ENCODE measurements at places on chromosomes 1 and 21. TPM values are rescaled to one million over a fixed set of nuclear protein-coding genes. Genes with fewer than 3 reads are reported as not detected.

KLHDC9 gene
- 5.7 TPM for total RNA-seq

GRCh38 chr1:68409426-68409825, 40.3 kb downstream of the RPE65 start:
- no peak for DNase-seq

DNA sequence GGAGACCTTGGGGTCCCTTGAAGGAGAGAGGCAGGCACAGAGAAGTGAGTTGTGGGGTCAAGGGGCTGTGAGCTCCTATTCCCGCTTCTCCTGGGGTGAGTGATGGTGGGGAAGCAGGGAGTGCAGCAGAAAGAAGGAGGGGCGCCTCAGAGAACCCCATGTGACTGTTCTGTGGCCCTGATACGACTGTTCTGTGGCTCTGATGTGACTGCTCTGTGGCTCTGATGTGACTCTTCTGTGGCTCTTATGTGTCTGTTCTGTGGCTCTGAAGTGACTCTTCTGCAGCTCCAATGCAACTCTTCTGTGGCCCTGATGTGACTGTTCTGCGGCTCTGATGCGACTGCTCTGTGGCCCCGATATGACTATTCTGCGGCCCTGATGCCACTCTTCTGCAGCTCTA, 29.9 kb upstream of the UMODL1 start:
- DNase-seq = no peak

PLD5 gene
- not detected for total RNA-seq

DNA sequence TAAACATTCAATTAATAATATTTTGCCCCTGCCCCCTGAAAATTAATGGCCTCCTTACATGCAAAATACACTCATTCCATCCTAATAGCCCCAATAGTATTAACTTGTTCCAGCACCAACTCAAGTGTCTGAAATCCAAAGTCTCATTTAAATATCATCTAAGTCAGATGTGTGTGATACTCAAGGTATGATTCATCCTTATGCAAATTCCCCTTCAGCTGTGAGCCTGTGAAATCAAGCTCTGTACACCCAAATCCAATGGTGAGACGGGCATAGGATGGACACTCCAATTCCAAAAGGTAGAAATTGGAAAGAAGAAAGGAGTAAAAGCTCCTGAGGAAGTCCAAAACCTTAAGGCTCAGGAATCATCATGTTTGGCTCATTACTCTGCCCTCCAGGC, 83.5 kb downstream of the HHAT start:
- DNase-seq = no peak

GSTM2 gene
- 40.2 TPM for total RNA-seq

- no peak for DNase-seq
These were observed 20.7 kb downstream of the ABCA4 start for GRCh38 chr1:94100129-94100784.

TSTD1 gene
- 46.3 TPM for total RNA-seq

DNA sequence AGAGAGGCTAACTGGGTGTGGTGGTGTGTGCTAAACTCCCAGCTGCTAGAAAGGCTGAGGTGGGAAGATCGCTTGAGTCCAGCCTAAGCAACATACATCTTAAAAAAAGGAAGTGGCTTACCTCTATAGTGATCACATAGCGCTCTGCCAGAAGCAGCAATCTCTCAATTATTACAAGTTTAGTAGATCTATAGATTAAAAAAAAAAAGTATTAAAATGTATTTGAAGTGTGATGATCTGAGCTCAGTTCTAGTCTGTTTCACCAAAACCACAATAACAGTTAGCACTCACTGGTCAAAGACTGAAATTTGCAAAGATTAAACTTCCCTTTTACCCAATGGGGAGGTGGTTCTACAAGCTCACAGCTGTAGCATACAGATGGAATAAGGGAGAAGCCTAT, 76.3 kb downstream of the USP24 start:
- DNase-seq = no peak

DNA sequence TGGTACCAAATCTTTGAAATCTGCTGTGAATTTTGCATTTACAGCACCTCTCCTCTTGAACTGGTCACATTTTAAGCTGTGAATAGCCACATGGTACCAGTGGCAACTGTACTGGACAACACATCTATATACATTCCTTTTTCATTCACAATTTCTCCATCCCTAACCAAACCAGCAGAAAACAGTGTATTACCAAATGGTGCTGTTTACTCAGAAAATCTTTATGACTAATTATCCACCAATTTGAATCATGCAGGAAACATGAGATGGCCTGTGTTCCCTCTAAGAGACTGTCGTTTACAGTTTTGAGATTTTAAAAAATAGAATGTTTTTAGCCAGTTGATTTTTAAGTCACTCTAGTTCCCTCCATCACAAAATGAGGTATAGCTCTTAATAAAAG, 17.6 kb upstream of the CCT8 start:
- no peak for DNase-seq

AGMAT gene
- 8.5 TPM for total RNA-seq

- DNase-seq = no peak
These were observed 34.5 kb downstream of the MAN1A2 start for GRCh38 chr1:117401761-117402160.

GRCh38 chr1:48203287-48203900, 19.1 kb upstream of the SLC5A9 start:
- no peak for DNase-seq

GRCh38 chr1:97824200-97824599, 96.6 kb downstream of the DPYD start:
- no peak for DNase-seq

- no peak for DNase-seq
These were observed 21.3 kb upstream of the UMODL1 start for GRCh38 chr21:42049578-42050430.

FTCD gene
- 0.74 TPM for total RNA-seq

TPTE gene
- total RNA-seq = not detected

LDLRAP1 gene
- 14.7 TPM for total RNA-seq

ZNF683 gene
- 0.25 TPM for total RNA-seq

CFAP107 gene
- total RNA-seq = not detected

GRCh38 chr1:65164633-65165032, 16.6 kb downstream of the AK4 start:
- DNase-seq = no peak

GRCh38 chr1:236457775-236458174, 63.7 kb downstream of the EDARADD start:
- no peak for DNase-seq

GRCh38 chr1:180672105-180672504, 40.3 kb downstream of the XPR1 start:
- no peak for DNase-seq

DNA sequence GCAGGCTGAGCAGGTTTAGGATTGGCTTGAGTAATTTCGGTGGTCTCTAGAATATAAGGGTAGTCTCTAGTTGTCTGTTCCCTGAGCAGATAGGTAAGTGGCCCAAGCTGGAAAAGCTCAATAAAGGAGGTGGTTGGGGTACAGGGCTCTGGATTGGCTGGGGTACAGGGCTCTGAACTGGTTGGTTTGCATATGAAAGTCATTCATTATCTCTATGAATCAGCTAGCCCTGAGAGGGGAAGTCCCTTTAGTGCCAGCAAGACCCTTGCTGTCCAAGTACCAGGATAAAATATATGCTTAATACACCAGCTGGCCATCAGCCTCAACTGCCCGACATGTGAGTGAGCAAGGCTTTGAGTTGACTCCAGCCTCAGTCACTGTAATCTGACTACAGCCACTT, 93.0 kb downstream of the ZBTB18 start:
- no peak for DNase-seq

MATN1 gene
- 1.2 TPM for total RNA-seq

GRCh38 chr1:81876901-81877733, 76.4 kb downstream of the ADGRL2 start:
- DNase-seq = no peak

GRCh38 chr1:212675675-212676074, 24.0 kb downstream of the BATF3 start:
- no peak for DNase-seq

HIVEP3 gene
- total RNA-seq = 29.2 TPM

DNA sequence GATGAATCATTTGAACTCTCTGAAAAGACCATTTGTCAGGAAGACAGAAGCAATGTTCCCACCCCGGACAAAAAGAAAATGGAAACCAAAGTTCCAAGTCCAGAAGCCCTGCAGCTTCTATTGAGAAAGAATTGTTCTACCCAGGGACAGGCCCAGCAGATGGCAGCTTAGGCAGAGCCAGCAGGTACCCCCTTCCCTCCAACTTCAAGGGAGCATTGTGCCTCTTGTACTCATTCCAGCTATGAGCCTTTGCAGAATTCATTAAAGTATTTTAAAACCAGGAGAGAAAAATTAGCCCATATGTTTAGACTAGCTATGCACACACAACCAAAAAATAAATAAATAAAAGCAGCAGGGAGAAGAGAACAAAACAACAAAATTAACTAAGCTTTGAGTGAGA, 85.2 kb upstream of the KCND3 start:
- no peak for DNase-seq

GRCh38 chr1:109757936-109758786, 5.6 kb downstream of the EPS8L3 start:
- no peak for DNase-seq

DNA sequence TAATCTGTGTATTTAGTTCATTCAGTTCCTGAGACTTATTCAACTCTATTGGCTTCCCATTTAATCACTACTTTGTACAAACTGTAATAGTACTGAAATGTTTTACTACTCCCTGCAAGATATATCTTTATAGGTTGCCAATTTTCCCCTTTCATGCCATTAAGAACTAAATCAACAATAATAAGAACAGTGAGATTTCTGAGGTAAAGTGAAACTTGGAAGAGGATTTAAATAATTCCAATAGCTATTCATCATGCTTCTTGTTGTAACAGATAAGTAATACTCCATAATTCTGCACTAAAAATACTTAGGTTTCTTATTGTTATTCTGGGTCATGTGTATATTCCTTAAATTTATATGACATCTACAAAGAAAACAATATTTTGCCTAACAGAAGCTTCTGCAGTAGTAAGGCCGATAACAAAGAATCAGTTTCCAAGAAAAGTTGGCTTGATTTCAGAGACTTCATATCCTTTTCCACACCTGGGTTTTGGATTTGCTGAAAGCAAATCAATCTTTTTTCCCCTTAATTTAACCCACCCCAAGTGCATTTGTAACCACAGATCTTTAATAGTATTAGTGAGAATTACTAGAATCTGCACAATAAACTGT, 258.3 kb downstream of the FAF1 start:
- DNase-seq = no peak

DNA sequence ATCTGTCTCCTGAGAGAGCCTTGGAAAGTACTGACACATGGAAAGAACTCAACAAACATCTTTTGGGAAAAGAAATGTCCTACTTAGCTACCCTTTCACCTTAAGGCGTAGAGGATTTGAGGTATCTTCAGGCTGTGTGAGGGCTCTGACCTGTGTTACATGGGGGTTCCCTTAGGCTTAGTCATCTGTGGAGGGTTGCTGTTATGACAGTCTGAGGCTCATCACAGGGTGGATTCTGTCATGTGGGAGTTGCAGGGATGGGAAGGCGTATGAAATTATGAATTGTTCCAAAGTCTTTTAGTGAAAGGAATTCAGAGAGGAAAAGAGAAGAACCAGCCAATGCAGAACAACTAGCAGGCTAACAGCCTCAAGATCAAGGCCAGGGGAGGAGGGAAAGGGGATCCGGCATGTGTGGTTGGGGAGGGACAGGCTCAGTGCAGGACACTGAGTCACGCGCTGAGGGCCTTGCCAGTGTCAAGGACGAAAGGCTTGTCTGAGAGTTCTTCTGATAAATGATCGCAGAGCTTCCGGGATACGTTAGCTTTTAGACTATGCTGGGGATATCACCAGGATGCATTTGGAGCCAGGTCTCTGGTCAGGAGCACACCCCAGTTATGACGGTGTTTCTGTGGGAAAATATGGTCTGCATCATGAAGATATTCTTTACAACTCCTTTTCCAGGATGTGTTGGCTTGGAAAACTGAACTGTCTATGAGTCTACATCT, 24.6 kb upstream of the PLA2G2C start:
- no peak for DNase-seq

LRRC53 gene
- total RNA-seq = not detected

SETD4 gene
- 16.7 TPM for total RNA-seq

DNA sequence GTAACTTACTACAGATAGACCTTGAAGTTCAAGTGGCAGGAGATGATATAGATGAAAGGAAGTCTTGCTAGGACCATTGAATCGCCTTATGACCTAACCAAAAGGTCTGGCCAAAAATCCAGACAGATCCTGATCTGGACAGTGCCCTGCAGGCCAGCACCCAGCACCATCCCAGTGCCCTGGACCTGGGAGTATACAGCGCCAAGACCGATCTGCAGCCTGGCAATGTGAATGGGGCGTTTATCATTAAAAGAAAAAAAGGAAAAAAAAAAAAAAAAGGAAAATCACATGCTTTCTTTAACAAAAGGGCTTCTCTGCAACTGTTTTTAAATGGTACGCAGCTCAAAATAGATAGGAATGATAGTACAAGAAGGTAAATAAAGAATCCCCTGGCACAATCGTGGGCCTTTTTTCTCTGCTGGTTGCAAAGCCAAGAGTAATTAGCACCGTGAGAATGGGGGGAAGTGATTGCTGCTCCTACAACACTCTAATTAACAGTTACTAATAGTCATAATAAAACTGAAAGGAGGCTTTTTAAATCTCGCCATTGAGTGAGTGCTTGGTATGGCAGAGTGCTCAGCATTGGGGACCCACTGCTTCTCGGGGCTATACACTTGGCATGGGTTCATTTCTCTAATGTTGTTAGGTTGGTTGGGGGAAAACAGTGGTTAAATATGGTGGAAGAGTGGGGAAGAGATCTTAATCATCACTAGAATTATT, 146.7 kb downstream of the KAZN start:
- DNase-seq = no peak

All from activated T-cell treated with anti-CD3 and anti-CD28 coated beads, Interleukin-2, amount 50 U/mL, for 72 hours (primary cell).